ENCODE measurements at places on chromosomes 7 and 10.

- DNase-seq = no peak
Measured at GRCh38 chr7:142868986-142869415, 14.1 kb downstream of the EPHB6 start.

- no peak for DNase-seq
Measured at GRCh38 chr10:9296190-9296589, 1241.7 kb downstream of the GATA3 start.

GRCh38 chr10:74335501-74335900 is 184.5 kb downstream of the ADK start:
- DNase-seq = no peak

- no peak for DNase-seq
Measured at GRCh38 chr7:47378728-47379395, 203.0 kb downstream of the TNS3 start.

- no peak for DNase-seq
Measured at GRCh38 chr10:112526139-112526538, 79.1 kb downstream of the VTI1A start.

GRCh38 chr7:6248581-6248980 is 23.8 kb downstream of the CYTH3 start:
- DNase-seq = no peak

DNA sequence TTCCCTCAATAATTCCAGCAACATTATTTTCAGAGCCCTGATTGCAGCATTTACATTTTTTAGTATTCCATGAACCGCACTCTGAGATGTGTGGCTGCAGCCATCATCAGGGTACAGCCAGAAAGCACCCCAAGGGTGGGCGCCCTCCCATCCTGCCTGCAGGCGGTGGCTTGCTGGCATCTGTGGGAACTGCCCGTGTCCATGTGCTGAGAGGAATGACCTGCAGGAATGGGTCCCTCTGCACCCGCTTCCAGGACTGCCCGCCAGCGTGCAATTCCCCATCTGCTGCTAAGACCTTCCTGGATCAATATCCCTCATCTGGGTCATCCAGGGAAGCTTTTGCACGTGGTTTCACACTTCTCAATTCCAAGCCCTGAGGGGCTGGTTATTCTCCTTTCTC is 32.8 kb upstream of the NUB1 start:
- no peak for DNase-seq

- no peak for DNase-seq
Measured at GRCh38 chr7:79159040-79159664, 294.3 kb downstream of the MAGI2 start.

DNA sequence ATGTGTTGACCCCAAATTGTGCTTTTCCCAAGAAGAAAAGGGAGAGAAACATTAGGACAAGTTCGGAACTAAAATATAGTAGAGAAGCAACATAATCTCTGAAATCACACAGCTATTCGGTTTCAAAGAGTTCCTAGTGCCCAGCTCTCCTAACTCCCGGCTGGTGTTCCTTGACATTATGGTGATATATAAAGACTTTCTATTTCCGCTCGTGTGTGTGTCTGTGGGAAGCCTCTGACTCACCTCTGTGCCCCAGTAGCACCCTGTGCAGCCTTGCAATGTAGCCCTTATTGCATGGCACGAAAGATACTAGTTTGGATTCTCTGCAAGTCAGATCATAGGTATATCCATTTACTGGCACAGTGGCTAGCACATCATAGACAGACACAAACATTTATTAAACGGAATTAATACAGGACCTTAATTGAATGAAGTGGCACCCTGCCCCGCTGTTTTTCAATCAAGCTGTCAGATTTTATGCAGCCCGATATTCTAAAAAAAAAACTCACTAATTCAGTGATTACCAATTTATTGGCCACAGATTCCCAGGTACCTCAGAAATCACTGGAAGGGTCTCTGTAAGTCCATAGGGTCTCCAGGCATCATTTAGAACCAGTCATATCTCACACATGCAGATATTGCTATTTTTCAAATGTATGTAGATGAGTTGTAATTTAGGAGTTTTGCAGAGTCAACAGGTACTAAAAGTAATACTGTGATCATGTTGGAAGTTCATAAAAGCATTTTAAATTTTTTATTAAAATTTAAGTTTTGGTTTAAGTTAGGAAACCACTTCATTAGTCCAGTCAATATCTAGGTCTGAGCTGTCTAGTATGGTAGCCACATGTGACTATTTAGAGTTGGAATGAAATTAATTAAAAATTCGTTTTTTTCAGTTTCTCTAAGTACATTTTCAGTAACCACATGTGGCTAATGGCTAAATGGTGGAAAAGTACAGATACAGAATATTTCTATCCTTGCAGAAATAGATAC is 43.3 kb downstream of the SFTPD start:
- DNase-seq = peak; percentile 12

GRCh38 chr10:26460736-26461135 is 22.6 kb downstream of the APBB1IP start:
- no peak for DNase-seq

DNA sequence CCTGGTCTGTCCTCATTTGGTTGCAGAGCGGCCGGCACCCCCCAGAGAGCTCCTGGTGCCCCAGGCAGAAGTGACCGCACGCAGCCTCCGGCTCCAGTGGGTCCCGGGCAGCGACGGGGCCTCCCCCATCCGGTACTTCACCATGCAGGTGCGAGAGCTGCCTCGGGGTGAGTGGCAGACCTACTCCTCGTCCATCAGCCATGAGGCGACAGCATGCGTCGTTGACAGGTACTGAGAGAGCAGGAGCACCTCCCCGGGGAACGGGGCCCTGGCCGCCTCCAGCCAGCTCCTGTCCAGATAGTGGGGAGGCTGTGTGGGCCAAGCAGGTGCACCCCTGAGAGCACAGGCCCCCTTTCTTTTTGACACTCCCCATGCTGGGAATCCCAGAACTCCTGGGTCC is 532.9 kb upstream of the FOXK1 start:
- no peak for DNase-seq

DNA sequence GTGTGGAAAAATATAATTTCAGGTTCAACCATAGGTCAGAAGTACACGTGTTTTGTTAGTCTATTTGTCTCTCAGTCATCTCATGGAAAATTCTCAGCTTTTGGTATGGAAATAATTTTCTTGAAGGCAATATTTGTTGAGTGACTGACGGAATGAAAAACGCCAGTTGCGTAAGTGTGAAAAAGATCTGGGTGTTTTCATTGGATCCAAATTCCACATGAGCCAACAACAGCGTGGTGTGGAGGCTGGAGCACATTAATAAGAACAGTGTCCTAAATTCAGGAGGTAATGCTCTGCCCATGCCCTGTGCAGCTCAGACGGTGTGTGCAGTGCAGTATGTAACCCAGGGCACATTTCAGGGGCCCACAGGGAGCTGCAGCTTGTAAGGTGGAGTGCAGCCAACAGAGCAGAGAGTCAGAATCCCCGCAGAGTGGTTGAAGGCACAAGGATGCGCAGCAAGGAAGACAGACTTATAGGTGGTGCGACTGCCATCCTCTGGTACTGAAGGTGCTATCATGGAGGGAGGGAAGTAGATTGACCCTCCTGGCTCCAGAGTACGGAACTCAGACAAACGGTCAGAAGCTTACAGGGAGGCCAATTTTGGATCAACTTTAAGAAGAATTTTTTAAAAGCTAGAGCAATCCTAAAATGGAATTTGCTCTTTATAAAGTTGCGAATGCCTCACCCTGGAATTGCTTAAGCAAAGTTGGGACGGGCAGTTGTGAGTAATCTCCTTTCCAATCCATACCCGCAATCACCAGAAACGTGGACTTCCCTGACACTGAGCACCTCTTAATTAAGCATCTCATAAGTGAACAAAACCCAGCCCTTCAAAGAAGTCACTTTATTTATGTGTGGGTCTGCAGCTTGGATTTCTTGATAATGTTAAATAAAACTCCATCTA is 38.0 kb downstream of the EGFR start:
- no peak for DNase-seq

- no peak for DNase-seq
Measured at GRCh38 chr7:44144968-44145478, 3.9 kb upstream of the MYL7 start.

GRCh38 chr7:131109759-131110296 is 217.8 kb upstream of the MKLN1 start:
- peak; percentile 81 for DNase-seq

DNA sequence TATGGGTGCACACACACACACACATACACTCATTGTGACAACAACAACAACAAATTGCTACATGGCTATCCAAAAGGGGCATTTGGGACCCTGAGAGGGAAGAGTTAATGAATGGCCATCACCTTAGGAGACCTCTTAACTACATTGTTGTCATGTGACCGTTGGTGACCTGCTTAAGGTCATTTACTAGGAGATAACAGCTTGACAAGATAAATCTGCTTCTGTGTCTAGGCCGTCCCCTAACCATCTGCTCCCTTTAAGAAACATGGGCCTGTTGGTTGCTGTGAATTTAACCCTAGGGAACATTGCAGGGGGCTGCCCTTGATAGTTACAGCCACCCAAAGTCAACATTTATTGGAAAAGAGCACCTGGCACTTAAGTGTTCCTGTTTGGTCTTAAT is 29.7 kb downstream of the C1QL3 start:
- DNase-seq = no peak

DNA sequence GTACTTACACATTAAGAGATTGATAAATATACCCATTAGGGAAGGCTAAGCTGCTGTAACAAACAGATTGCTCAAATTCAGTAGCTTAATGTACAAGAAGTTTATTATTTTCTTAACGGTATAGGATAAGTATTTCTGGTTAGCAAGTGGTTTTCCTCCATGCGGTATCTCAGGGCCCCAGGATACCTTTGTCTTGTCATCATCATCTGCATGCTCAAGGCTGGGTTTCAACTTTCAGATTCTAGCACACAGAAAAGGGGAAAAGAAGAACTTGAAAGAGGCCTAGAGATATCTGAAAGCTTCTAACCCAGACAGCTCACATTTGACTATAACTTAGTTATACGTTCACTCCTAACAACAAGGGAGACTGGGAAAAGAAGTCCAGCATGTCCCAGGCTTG is 11.8 kb upstream of the GALNT17 start:
- DNase-seq = no peak

- no peak for DNase-seq
Measured at GRCh38 chr7:98056580-98056979, 50.1 kb upstream of the LMTK2 start.

DNA sequence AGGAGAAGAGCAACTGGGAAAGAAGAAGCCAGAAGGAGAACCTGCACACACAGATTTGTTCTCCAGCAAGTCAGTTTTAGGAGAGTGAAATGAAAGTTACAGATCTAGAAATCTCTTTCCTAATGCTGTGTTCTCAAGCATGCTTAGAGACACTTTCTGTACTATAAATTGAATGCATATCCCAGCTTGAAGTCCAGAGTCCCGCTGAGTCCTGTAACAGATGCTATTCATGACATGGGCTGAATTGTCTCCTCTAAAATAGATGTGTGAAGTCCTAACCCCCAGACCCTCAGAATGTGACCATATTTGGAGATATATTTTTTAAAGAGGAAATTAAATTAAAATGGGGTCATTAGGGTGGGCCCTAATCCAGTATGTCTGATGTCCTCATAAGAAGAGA is 46.9 kb upstream of the GJD4 start:
- no peak for DNase-seq

DNA sequence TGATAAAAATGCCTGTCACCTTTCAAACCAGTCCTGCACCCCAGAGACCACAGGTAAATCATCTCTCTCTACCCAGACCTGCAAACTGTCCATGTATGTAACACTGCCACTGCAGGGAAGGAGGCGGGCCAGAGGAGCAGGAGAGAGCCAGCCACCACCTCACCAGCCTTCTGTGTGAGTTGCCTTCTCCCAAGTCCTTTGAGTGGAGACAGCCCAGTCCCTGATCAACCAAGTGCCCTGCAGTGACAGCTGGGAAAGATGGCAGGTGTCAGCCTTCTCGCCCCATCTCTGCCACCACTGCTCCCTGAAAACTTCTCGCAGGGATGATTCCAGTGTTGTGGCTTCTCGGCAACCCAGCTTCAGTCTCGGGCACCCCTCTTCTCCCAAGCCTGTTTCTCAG is 42.4 kb downstream of the MTURN start:
- no peak for DNase-seq

- no peak for DNase-seq
Measured at GRCh38 chr10:28875549-28876081, 198.3 kb downstream of the BAMBI start.

- DNase-seq = no peak
Measured at GRCh38 chr10:122122493-122122892, 133.5 kb downstream of the TACC2 start.

GRCh38 chr7:132575419-132575981 is 770 bp downstream of the PLXNA4 start:
- no peak for DNase-seq

GRCh38 chr10:71584902-71585563 is 134.5 kb downstream of the C10orf105 start:
- no peak for DNase-seq

- DNase-seq = no peak
Measured at GRCh38 chr10:36794981-36795380, 330.4 kb upstream of the ANKRD30A start.

- DNase-seq = no peak
Measured at GRCh38 chr7:123663200-123663599, 7.5 kb downstream of the LMOD2 start.

GRCh38 chr10:43375401-43376020 is 4.1 kb downstream of the FXYD4 start:
- DNase-seq = peak; percentile 90

GRCh38 chr7:72053292-72053691 is 358.8 kb downstream of the CALN1 start:
- no peak for DNase-seq

GRCh38 chr10:78936412-78937342 is 132.1 kb upstream of the ZMIZ1 start:
- DNase-seq = no peak

DNA sequence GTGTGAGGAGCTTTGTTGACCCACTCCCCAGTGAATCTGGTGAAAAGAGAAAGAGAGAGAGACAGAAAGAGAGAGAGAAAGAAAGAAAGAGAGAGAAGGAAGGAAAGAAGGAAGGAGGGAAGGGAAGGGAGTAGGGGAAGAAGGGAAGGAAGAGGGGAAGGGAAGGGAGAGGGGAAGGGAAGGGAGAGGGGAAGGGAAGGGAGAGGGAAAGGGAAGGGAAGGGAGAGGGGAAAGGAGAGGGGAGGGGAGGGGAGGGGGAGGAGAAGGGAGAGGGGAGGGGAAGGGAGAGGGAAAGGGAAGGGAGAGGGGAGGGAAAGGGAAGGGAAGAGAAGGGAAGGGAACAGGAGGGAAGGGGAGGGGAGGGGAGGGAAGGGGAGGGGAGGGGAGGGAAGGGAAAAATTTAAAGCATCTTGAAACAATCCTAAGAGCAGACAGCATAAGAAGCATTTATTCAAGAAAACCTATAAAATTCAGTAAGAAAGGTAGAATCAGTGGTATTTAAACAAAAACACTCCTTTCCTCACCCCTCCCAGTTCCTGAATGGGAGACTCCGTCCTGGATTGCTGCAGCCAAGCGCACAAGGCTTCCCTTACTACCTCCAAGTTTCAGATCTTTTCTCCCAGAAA is 846.2 kb upstream of the POM121L12 start:
- DNase-seq = no peak

- no peak for DNase-seq
Measured at GRCh38 chr7:135209225-135209834, 2.0 kb downstream of the WDR91 start.

DNA sequence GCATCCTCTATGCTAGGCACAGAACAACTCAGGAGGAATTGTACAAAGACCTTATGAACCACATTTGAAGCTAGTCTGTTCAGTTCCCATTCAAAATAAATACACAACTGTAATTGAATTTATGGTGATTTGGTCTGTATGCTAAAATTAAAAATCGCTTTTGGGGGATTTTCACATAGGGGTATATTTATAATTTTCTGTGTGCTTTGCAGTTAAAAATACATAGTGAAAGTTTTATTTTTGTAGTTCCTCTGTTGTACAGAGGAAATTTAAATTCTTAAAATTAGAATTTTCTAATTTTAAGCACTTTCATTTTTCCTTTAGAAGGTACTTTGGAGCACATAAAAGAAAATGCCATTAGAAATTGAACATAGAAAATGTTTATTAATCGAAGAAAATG is 6.9 kb downstream of the RABGEF1 start:
- no peak for DNase-seq

All from PC-9 (cell line).